Activated CD4-positive, alpha-beta memory T cell treated with anti-CD3 and anti-CD28 coated beads, Interleukin-2, amount 10 ng/mL, durations not matched to agents 7 days and 5 days (primary cell): ENCODE measurements at places on chromosomes 6 and 20.

GRCh38 chr6:169099411-169100202 is 154.0 kb downstream of the THBS2 start:
- no peak overlapping the region for H3K4me3 ChIP-seq

- H3K27ac ChIP-seq, result no peak overlapping the region
- no peak overlapping the region for H3K4me3 ChIP-seq
- no peak for DNase-seq
- H3K36me3 ChIP-seq, result no peaks in the 10 kb centered on the region
- H3K4me1 ChIP-seq, result no peaks in the 10 kb centered on the region
These were observed 182.5 kb upstream of the PDE10A start for GRCh38 chr6:165845493-165845892.

DNA sequence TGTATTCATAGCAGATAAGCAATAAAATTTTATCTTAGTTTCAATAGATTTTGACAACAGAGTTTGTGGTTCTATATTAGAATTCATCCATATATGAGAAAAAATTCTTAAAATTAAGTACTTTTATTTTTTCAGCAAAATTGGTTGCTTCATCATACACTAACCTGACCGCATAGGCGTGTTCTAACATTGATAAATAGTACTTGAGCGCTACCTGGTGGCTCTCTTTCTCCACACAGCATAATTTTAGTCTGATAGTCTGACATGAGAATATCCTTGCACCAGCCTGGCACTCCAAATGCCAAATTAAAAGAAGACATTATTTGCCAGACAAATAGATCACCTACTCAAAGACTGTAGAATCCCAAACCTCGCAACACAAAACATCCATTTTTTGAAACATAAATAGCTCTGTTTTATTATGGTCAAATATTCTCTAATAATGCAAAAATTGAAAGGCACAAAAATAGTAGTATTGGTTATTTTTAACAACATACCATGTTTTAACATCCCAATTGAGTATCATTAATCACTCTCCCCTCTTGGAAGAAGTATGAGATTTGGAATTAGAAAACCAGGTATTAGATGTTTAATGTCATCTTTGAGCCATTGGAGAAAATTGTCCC is 33.0 kb upstream of the FILIP1 start:
- DNase-seq, result peak; percentile 63
- no peak overlapping the region for H3K27ac ChIP-seq
- H3K36me3 ChIP-seq, result no peaks in the 10 kb centered on the region
- H3K27me3 ChIP-seq, result peaks cover 37% of the 10 kb centered on the region
- H3K4me1 ChIP-seq, result no peaks in the 10 kb centered on the region
- no peak overlapping the region for H3K4me3 ChIP-seq

DNA sequence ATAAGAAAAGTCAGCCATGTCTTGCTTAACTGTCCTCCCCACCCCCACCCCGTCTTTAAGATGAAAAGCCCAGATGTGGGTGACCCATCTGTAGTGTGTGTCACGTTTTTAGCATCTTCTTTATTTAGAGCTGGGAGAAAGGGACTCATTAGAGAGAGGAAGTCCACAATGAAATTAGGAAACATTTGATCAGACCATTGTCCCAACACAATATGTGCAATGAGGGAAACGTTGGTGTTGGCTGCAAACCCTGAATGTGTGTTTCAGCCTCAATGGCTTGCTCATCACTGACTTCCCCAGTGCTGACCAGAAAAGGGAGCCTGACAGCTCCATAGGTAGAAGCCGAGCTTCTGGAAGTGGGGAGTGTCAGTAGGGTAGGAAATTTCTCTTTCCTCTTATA is 475.7 kb downstream of the CD83 start:
- no peaks in the 10 kb centered on the region for H3K36me3 ChIP-seq
- no peak for DNase-seq
- no peaks in the 10 kb centered on the region for H3K27me3 ChIP-seq
- peaks cover 3% of the 10 kb centered on the region for H3K4me1 ChIP-seq
- no peak overlapping the region for H3K27ac ChIP-seq

DNA sequence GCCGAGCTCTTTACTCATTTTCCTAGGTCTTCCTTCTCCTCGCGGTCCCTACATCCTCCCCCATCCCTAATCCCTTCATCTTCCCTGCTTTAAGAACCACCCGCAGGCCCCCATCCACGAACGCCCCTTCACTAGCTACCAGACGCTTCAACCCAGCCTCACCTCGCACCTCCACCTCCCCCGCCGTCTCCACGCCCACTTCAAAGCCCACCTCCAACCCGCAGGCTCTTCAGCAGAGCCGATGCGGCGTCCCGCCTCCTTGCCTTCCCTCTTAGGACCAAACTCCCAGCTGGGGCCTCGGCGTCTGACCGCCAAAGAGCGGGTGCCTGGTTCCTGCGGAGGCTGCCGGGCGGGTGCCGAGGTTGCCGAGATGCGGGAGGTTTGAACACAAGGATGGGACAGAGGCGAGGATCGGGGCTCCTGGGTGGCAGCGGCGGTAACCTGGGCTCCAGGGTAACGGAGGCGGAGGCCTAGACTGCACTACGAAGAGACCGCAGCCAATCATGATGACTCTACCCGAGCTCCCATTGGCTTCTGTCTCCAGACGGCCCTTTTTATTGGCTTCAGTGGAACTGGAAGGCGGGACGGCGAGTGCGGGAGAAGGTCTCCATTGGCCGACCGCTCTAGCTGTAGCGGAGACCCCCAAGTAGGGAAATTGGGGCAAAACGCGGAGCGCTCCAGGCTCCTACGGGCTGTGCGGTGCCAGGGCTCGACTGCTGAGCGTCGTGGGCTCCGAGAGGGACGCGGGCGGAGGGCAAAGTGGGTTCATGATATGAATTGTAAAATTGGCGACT is at the start of gene LCA5:
Gene LCA5 (minus strand): TSS at position 477 of the 794 bp plus-strand sequence. CDS start 18,536 bp downstream, outside the sequence.
- no peak within 1 kb of the TSS for H3K4me3 ChIP-seq
- H3K27ac ChIP-seq, result no peak within 1 kb of the TSS
- H3K27me3 ChIP-seq, result peaks cover 16% of the 10 kb centered on the region

DNA sequence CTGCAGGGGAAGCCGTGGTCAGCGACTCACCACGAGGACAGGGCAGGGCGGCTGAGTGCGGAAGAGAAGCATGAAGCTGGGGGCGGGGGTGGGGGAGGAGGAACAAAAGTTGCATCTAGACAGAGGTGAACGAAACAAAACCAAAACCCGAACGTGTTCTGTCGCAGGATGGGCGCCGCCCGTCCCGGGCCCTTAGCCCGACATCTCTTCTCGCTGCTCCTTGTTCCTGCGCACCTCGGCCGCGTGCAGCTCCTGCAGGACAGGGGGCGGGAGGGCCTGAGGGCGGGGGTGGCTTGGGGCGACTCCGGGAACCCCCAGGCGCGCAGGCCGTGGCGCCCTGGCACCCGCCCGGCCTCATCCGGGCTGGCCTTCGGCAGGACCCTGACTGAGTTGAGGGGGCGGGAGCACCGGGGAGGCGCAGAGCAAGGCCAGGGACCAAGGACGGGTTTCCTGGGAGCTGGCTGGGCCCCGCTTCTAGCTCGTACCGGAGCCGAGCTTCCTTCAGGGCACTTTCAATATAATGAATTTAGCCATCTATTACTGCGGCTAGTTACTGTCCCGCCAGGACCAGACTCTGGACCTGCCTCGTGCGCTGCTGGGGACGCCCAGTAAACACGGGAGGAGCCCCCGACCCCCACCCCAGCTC is 12.0 kb downstream of the STMN3 start:
- peaks cover 3% of the 10 kb centered on the region for H3K27me3 ChIP-seq
- H3K27ac ChIP-seq, result peak overlapping the region; percentile 85
- peaks cover 34% of the 10 kb centered on the region for H3K4me1 ChIP-seq
- H3K4me3 ChIP-seq, result peak overlapping the region; percentile 69
